ENCODE measurements at places on chromosomes 6 and 20.

DNA sequence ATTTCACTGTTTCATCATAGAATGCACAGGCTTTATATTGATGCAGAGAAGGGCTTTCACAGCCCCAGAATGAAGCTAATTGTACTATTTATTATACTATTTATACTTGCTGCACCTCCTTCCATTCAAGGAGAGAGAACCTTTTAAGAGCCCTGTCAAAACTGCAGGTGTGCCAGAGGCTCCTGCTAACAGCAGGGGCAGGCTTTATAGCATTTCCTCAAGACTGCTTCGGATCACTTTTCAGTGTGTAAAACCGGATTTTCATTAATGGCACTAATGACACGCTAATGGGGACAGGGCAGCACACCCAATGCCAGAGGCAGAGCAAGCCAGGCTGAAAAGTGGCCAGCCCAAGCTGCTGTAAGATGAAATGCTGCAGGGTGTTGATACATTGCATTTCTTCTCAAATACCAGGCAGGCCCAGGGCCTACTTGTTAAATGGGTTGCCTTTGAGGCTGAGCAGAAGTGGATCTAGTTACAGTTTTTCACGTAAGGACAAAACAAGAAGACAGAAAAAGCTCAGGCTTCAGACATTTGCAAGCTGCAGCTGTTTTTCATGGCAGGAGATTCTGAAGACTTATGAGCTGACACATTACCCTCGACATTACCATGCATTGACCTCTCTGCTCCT is 487.7 kb upstream of the BTBD3 start:
- no peak for DNase-seq

DNA sequence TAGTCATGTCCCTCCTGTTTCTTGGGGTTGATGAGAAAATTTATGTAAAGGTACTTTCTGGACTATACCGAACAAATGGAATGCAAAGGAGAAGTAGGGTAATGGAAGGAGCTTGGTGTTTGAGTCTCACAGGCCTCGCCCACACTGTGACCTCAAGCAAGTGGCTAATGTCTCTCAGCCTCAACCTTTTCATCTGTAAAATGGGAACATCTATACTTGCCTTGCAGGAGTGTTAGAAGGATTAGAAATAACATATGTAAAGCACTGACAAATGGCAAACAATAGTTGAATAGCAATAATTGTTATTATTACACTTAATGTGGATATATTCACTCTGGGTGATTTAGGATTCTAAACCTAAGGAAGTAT is 8.9 kb upstream of the PKIG start:
- DNase-seq: no peak

DNA sequence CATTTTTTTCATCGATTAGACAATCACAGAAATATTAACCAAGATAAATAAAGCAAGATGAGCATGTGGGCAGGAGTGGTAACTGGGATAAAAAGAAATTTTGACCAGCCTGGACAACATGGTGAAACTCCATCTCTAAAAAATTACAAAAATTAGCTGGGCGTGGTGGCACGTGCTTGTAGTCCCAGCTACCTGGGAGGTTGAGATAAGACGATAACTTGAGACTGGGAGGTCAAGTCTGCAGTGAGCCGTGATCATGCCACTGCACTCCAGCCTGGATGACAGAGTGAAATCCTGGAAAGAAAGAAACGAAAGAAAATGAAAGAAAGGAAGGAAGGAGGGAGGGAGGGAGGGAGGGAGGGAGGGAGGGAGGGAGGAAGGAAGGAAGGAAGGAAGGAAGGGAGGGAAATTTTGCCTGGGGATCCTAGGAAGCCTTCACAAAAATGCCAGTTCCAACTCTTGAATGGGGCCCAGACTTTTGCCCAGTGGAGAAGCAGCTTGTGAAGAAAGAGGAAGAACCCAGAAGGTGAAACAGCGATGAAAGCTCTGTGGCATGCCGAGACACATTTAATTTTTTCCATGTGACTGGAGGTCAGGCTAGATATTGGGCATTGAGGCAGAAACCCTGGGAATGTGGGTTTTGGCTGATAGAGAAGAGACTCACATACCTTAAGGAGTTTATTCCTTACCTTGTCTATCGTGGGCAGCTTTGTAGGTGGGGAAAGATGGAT is 20.3 kb downstream of the CCDC170 start:
- DNase-seq: no peak

GRCh38 chr6:100101644-100102043 is 107.6 kb upstream of the MCHR2 start:
- no peak for DNase-seq

GRCh38 chr20:25457886-25458680 is 50.6 kb downstream of the GINS1 start:
- DNase-seq: no peak

DNA sequence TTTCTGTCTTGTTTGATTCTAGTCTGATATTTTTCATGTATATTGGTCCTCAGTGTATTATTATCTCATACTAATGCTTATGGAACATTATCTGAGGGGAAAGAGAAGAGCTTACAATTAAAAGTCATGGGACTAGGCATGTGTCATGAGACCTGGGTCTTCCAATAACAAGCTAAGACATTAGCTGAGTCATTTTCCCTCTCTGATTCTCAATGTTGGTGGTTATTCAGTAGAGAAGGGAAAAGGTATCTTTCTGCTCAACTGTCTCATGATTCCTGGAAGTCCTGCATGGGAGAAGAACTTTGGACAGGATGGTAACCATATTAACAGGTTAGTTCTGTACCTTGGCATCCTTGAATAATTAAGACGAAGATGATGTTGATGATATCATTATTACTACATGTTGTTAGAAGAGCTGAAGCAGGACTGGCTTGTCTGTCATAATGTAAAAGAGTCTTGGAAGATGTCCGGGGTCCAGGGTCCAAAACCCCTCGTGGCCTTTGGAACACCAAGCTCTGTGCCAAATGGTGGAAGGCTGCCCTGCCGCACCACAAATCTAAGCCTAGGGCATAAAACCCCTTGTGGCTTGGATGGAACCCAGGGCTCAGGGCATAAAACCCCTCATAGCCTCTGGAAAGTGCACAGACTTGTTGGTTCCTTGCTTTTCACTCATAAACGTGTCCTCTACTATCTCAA is 19.1 kb downstream of the TRIM38 start:
- no peak for DNase-seq

DNA sequence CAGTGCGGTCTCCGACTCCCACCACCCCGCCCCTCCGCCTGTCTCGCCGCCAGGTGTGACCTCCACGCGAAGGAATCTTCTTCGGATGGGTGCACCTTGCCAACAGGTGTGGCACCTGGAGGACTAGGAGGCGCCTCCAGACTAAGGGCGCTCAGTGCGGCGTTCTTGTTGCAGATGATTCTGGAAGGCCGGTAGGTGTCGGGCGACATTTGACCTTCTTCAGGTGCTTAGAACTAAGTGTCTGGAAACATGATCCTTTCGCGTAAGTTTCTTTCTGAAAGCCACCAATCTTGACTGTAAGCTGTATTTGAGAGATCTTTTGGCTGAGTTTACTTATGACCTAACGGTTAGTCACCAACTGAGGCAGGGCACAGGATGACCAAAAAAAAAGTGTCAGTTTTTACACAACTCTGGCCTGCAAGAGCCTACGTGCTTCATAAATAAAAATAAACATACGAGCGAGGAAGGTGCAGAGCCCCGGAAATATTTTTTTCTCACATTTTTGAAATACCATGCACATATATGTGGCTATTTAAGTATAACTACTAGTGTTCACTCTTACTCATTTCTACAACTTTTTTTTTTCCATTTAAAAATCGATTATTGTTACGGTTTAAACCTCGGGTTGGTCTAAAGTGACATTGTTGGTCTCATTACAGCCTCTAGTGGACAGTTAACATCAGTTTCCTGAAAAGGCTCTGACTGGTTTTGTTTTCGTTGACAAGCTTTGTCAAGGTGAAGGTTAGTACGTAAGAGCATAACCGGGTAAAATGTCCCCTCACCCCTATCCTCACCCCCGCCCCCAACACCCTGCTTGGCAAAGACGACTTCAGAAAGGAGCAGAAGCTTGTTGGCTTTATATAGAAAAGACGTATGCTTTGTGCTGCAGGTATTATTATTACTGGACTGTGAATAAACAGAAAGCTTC is 1.6 kb upstream of the ATXN1 start:
- peak; percentile 91 for DNase-seq

DNA sequence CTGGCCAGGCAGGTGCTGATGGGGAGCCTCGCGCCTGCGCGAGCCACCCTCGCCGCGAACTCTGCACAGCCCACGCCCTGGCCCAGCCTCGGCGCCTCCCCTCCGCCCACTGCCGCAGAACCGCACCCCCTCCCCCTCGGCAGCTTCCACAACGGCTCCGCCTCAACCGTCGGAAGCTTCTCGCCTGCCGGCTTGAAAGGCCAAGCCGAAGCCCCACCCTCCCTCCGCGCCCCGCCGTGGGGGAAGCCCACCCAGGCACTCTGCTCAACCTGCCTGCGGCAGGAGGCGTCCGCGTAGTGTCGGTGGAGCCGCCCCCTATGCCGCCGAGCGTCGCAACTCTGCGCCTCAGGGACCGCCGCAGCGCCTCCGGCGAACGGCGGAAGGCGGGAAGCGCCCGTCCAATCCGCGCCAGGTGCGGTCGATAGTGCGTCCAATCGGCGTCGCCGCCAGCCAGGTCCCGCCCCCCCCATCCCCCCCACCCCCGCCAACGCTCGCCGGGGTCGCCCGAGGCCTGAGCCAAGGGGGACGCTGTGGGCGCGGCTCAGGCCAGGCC is at the start of gene SYCP2:
SYCP2 (minus strand) TSS at position 342 of the 553 bp plus-strand sequence. CDS start 11,224 bp downstream, outside the sequence.
- peak; percentile 70 for DNase-seq

Data from CD4-positive, alpha-beta T cell treated with Interleukin-21 for 1 hour (primary cell).